Omental fat pad (tissue), 4 donors: ENCODE measurements at places on chromosomes 3 and 15.

GRCh38 chr3:7978087-7978422 lies 523.6 kb upstream of the LMCD1 start:
- no peak for DNase-seq

DNA sequence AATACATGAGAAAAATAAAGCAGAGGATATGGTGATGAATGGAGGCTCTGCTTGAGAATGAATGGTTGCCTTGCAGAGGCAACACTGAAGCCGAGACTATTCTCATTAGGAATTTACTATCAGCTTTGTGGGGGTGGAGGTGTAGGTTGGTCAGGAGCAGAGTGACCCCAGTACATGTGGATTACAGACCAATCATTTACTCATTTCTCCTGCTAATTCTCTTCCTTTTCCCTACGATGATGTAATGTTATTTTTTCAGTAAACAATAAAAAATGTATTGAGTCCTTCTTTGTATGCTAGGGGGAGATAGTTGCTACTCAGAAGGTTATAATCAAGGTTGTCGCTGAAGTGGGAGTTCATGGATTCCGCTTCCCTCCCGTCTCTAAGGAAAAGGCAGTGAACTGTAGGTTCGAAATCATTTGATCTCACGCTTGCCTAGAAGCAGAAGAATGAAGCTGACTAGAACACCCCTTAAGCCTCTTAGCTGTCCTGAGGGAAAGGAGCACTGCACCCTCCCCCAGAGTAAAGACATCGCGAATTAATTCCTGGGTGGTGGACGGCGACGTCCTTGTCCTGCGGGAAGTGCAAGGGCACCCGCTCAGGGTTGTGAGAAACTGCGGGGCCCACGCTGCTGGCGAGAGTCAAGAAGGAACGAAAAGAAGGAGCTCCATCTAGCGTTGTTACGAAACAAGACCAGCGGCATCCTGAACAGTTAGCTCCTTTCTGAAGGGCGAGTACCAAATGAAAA lies 213.2 kb upstream of the PFN2 start:
- DNase-seq, result peak; percentile 27

DNA sequence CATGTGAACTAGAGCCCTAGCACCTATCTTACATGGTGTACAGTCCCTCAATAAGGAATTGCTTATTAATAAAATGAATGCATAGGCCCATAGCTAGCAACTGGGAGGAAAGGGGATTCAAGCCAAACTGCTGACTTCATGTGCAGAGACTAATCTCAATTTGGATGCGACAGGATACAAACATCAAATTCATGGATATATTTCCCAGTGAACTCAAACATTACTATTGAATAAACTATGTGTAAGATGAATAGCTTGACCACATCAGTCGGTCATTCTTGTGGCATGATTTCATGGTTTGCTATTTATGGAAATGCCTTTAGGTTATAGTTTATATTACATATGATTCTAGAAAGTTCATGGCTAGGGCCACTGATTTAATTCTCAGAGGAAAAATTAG lies 268.6 kb upstream of the SLITRK3 start:
- no peak for DNase-seq

GRCh38 chr15:98745650-98746374 lies 97.5 kb downstream of the IGF1R start:
- DNase-seq, result no peak

GRCh38 chr3:45362758-45363157 lies 25.6 kb upstream of the LARS2 start:
- DNase-seq, result no peak

DNA sequence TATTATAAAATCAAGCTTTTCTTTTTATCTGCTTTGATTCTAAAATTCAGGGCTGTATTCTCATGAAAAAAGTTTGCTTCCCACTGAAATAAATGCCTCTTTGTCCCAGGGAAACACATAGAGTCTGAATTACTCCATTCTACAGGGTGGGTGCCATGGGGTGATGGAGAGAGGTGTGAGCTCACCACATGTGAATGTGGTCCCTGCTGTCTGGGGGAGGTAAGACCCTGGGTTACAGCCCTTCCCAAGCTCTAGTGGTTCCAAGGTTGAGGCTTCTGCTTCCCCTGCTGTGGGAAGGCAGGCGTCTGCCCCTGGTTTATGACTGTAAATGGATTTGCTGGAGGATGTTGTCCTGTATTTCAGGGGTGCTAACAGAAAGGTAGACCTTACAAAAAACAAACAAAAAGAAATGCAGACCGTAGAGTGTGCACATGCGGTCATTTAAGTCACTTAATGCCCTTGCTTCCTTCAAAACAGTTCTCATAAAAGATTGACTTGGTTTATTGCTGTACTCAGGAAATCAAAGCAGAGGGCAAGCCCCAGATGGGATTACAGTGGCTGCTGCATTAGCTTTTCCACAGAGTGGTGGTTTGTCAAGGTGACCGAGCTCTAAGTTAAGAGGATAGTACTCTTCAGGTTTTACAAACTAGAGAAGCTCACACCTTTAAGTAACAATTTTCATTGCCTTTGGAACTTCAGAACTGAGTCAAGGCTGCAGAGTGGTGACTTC lies 49.2 kb downstream of the CTDSPL start:
- no peak for DNase-seq

- DNase-seq, result no peak
These were observed 4.9 kb downstream of the NT5DC2 start for GRCh38 chr3:52528586-52529375.

DNA sequence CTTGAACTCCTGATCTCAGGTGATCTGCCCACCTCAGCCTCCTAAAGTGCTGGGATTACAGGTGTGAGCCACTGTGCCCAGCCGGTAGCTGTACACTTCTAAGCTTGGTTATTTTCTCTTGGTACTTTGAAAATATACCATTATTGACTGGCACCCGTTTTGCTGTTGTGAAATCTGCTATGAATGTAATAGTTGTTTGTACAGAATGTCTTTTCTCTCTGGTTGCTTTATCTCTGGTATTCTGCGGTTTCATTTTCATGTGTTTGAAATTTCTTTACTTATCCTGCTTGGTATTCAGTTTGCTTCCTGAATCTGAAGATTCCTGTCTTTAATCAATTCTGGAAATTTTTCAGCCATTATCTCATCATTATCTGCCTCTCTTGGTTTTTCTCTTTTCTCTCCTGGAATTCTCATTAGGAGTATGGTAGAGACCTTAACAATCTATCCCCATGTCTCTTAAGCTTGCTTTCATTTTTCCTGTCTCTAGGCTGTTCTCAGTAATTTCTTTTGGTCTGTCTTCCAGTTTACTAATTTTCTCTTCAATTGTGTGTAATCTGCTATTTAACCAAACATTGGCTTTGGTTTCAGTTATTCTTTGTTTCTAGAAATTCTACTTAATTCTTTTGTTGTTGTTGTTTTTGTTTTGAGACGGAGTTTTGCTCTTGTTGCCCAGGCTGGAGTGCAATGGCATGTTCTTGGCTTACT lies 2.8 kb upstream of the PAK2 start:
- DNase-seq, result no peak

DNA sequence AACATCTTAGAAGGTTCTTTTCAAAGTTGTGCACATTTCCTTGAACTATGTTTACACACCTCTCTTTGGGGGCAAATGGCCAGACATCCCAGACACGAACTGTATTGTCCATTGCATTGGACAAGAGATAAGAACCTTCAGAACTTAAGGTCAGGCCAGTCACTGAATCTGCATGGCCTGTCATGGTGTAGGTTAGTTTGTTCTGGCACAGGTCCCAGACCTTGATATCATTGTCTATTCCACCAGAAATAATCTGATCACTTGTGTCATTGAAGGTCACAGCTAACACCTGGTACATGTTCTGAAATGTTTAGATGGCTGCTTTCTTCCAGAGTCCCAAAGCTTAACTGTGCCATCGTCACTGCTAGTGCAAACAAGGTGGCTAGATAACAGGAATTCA lies 55.7 kb downstream of the KCNAB1 start:
- DNase-seq, result no peak

DNA sequence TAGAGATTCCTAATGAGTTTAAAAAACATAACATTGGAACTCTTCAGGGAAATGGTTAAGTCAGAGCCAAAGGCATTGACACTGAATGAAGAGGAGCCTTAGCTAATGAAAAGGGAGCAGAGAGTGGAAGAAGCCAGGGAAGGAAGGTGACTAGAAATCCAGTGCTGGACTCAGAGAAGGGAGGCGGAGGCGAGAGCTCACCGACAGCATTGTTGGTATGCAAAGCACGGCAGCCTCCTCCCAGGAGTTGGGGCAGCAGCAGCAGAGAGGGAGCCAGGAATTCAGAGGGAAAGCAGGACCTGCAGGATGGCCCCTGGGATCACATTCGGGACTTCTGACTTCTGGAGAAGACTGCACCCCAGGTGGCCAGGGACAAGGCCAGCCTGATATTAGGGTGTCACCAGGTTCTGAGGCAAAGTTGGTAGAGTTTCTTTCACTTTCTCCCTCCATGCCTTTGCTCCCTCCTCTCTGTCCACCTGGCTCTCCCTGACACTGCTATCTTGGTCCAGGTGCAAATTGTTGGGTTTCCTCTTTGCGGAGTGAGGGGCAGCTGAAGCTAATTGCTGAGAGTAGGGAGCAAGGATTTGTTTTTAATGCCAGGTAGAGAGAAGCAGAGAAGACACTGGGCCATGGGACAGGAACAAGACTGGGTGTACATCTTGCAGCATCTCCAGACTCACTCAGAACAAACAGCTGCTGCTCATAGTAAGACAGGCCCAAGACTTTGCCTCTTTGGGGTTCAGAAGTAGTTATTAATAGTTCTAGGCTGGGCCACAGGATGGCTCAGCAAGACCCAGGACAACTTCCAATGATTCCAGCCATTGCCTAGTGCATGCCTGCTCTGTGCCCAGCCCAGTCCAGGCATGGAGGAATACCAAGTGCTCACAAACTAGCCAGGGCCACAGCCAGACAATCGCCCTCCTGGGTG lies 157.9 kb downstream of the TLE3 start:
- no peak for DNase-seq

GRCh38 chr3:115855911-115856310 lies 232.6 kb downstream of the GAP43 start:
- no peak for DNase-seq

DNA sequence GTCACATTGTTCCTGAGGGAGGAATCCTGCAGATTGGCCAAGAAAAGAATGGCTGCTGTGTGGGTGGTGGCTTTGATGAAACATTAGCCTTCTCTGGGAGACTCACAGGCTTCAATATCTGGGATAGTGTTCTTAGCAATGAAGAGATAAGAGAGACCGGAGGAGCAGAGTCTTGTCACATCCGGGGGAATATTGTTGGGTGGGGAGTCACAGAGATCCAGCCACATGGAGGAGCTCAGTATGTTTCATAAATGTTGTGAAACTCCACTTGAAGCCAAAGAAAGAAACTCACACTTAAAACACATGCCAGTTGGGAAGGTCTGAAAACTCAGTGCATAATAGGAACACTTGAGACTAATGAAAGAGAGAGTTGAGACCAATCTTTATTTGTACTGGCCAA lies 6.1 kb downstream of the PTX3 start:
- DNase-seq, result no peak

- DNase-seq, result no peak
These were observed 35.6 kb downstream of the NSUN3 start for GRCh38 chr3:94098452-94098851.

GRCh38 chr15:87851497-87851896 lies 405.0 kb downstream of the NTRK3 start:
- no peak for DNase-seq

- no peak for DNase-seq
These were observed 72.7 kb upstream of the HACD2 start for GRCh38 chr3:123657568-123657967.

DNA sequence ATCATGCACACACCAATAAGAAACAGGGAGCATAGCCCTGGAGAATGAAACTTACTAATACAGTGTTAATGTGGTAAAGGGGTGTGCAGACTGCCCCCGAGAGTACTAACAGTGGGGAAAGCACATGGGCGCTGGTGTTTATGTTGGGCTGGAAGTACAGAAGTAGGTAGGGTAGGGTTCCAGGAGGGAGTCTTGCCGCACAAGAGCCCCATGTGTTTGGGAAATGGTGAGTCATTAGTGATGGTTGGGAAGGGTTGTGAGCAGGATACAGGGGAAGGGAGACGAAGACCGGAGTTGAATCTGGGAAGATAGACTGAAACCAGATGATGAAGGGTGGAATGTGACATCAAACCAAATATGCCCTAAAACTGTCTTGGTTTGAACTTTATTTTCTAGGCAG lies 117.1 kb downstream of the THSD4 start:
- no peak for DNase-seq

- DNase-seq, result no peak
These were observed 290.8 kb downstream of the EPHB1 start for GRCh38 chr3:135085652-135086436.

DNA sequence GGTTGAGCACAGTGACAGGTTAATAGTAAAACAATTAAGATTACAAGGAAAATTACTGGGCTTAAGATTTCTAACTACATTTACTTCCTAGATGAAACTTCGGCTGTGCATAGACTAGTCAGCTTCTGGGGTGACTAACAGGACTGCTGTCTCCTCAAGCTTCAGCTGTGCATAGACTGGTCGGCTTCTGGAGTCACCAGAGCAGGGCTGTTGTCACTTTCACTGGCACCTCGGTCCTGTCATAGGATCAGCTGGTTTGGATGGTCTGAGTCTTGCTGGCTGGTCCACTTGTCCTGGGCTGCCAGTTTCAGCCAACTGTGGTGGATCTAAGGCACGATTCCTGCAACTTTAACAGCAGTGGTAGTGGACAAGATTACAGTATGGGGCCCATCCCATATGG lies 23.9 kb upstream of the ACAD9 start:
- DNase-seq, result no peak

GRCh38 chr3:124429129-124429815 lies 301.0 kb upstream of the UMPS start:
- no peak for DNase-seq

- DNase-seq, result no peak
These were observed 311.4 kb downstream of the TBC1D5 start for GRCh38 chr3:17431004-17431403.
